ENCODE measurements at places on chromosomes 2 and 18.

DNA sequence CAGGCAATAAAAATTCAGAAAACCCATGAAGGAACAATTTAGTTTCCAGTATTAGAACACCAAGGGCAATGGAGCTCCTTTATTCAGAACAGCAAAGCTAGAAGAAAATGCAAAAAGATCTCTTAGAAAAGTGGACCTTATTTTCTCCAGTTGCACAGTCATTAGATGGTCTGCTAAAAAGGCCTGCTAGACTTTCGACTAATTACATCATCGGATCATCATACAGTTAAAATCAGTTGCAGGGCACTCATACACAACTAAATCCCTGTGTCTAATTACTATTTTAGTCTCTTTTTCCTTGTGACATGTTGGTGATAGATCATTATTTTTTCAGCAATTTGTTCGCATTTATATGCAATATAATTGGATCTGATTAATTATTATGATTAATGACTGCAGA, 425.3 kb downstream of the NR4A2 start:
- DNase-seq, result no peak

- DNase-seq, result no peak
Measured at GRCh38 chr2:127407661-127408003, 10.6 kb upstream of the PROC start.

DNA sequence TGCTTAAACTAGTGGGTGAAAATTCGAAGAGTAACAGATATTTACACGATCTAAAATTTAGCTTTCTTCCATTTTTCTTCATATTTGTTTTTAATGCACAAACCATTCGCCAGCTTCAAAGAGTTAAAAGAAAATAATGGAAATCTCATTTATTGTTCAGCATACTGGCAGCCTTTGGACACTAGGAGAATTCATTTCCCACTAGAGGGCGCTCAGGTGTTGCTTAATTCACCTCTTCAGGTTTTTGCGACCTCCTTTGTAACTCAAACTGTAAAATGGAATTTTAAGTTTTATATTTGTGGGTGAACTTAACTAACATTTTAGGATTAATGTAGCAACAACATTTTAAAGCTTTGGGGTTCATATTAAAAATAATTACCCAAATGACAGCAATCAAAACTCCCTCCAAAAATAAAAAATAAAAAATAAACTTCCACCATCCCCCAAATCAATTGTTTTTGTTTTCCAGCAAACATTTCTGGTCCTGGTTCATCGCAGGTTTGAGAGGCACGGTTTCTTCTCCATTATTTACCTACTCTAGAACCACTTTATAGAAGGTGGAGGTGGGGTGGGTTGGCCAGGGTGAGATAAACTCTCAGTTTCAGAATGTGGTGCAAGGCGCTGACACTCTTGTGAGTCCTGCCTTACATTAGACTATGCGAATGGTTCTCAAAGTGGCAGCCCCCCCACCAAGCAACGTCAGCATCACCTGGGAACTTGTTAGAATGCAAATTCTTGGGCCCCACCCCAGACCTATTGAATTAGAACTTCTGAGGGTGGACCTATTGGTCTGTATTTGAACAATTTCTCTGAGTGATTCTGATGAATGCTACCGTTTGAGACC, 24.7 kb upstream of the PNPT1 start:
- DNase-seq, result peak; percentile 31

DNA sequence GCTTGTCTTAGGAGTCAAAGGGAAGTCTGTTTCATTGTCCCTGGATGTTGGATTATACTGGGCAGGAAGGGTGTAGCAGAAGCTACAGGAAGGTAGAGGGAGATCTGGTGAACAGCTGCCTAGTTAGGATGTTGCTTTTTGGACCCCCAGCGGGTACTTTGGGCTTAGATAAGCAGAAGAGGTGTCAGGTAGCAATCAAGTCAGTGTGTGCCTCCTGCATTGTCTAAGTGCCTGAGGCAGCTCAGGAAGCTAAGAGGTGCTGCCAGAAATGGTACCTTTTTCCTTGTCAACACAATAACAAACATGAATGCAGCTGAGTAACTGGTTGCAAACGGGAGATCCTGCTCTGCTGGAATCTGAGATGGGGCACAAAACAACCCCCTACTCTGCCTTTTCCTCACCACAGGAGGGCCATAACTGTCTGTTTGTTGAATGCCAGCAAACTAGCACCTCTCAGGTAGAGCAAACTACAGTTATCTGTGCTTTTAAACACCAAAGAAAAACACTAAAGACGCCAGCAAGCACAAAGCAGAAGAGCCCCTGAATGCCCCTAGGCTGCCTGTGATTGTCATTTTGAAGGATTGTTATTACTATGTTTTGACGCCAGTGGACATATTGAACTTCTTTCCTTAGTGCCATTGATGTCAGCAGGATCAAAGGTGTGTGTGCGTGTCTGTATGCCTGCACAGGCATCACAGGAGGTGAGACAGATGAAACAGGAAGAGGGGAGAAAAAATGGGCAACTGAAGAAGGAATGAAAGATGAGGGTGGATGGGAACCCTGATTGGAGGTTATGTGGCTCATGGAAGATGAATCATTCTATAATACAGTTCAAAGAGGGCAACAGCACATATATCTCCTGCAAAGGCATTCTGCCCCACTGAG, 151.4 kb downstream of the ETAA1 start:
- DNase-seq, result no peak

- no peak for DNase-seq
Measured at GRCh38 chr2:227430639-227431038, 41.3 kb upstream of the AGFG1 start.

DNA sequence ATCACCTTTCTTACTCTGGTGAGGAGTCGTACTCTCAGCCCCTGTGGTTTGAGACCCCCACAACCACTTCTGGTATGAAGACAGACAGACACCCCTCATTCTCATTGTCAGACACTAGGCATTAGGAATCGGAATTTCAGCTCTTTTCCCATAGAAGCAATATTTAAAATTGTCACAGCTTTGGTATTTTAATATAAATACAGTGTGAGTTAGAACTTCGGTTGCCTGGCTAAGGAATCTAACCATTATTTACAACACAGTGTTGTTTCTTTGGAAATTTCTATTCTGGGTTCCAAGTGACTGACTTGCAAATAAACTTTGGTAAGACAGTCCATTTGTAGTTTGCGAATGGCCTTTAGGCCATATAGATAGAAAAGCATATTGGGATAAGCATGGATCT, 318.1 kb downstream of the PARD3B start:
- no peak for DNase-seq

- DNase-seq, result peak; percentile 46
Measured at GRCh38 chr2:127064642-127065250, 42.2 kb downstream of the BIN1 start.

DNA sequence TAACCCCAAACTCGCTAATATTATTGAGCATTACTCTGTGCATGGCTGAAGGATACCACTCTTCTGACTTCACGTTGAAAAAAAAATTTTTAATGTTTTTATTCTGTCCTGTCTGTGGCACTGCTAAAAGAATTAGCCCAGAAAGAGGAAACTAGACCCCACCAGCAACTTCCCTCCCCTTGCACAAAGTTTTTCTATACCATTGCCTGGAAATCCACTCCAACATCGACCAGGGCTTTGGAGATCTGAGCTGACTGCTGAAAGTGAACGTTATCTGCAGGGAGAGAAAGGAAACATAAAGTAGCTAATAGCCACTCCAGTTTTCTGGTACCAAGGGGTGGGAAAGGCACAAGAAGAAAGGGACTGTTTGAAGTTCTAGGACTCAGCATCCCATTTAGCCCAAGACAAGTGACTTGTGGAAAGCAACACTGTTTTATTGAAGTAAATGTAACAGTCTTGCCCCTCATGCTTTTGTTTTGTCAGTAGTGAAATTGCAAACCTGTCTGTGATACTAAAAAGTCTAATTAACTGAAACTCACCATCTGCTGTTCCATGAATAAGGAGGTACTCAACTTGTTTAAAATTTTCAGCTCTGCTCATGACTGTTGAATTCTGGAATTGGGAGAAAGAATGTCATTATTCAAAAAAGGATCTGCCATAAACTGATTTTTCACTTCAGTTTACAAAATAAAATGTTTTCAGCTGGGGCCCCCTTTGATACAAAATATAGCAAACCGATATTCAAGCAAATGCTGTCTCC, 79.1 kb downstream of the DPP4 start:
- DNase-seq, result no peak
